Activated CD4-positive, alpha-beta memory T cell treated with anti-CD3 and anti-CD28 coated beads for 36 hours (primary cell): ENCODE measurements at places on chromosomes 3 and 15. TPM values are rescaled to one million over a fixed set of nuclear protein-coding genes. Genes with fewer than 3 reads are reported as not detected.

PRSS50 gene
- not detected for total RNA-seq

RETNLB gene
- total RNA-seq: not detected

GRCh38 chr15:90571063-90571541 lies 41.4 kb downstream of the CRTC3 start:
- peaks cover 66% of the 10 kb centered on the region for H3K4me1 ChIP-seq
- no peak for DNase-seq
- peaks cover 11% of the 10 kb centered on the region for H3K36me3 ChIP-seq
- H3K27me3 ChIP-seq: no peaks in the 10 kb centered on the region

GRCh38 chr3:69738315-69738714 lies 949 bp upstream of the MITF start:
- DNase-seq: no peak
- H3K36me3 ChIP-seq: no peaks in the 10 kb centered on the region
- peak overlapping the region; percentile 52 for H3K4me3 ChIP-seq
- no peak overlapping the region for H3K27ac ChIP-seq

GRCh38 chr3:171184372-171184771 lies 157.9 kb upstream of the SLC2A2 start:
- peaks cover 1% of the 10 kb centered on the region for H3K36me3 ChIP-seq
- peak overlapping the region; percentile 23 for H3K27ac ChIP-seq

DNA sequence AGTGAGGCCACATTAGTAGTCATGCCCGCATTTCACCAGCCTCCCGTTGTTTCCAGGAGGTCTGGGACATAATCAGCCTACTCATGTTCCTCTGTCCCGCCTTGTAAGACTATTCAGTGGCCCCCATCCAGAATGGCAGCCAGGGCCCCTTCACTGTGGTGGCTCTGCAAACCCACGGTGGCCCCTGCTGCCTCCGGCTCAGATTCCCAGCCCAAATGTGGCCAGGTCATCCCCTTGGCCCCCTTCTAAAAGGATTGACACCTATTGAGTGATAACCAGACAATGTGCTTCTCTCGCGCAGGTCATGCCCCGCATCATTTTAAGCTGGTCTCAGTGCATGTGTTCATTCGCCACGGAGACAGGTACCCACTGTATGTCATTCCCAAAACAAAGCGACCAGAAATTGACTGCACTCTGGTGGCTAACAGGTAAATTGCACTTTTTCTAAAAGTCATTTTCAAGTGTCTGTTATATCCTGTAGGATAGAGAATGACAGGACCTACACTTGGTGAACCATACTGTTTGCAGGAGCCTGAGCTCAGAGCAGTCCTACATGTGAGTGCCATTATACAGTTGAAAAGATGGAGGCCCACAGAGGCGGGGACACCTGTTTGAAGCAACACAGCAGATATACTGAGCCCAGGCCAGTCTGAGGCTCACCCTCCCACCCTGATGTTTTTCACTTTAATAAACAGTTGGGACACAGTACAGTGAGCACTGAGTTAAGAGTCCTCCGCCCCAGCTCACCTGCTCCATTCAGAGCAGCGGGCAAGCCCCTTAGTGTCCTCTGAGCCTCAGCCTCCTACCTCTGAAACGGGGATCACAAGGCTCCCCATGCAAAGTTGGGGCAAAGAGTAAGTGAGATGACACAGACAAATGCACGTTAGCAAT lies 47.7 kb downstream of the PXYLP1 start:
- H3K4me1 ChIP-seq: peaks cover 20% of the 10 kb centered on the region
- no peak for DNase-seq
- H3K27me3 ChIP-seq: no peaks in the 10 kb centered on the region
- peaks cover 5% of the 10 kb centered on the region for H3K36me3 ChIP-seq

DNA sequence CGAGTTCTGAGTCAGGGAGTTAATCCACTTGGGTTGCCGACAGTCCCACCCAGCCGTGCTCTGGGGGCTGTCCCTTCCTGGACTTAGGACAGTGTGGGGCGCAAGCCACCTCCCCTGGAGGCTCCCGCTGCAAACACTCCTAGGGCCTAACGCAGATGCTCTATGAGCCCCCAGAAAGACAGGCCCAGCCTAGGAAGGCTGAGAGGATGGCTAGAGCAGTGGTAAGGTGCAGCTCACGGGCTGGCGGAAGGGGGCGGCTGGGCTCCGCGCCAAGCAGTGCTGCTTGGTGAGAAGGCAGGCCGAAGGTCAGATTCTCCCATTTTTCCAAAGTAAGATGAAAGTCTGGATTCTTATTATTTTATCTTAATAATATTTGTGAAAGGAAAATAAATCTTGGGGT lies 84.6 kb upstream of the ALDH1L1 start:
- no peaks in the 10 kb centered on the region for H3K36me3 ChIP-seq
- H3K4me3 ChIP-seq: no peak overlapping the region
- no peaks in the 10 kb centered on the region for H3K4me1 ChIP-seq
- DNase-seq: no peak
- H3K27me3 ChIP-seq: peaks cover 27% of the 10 kb centered on the region
- H3K27ac ChIP-seq: no peak overlapping the region

DNA sequence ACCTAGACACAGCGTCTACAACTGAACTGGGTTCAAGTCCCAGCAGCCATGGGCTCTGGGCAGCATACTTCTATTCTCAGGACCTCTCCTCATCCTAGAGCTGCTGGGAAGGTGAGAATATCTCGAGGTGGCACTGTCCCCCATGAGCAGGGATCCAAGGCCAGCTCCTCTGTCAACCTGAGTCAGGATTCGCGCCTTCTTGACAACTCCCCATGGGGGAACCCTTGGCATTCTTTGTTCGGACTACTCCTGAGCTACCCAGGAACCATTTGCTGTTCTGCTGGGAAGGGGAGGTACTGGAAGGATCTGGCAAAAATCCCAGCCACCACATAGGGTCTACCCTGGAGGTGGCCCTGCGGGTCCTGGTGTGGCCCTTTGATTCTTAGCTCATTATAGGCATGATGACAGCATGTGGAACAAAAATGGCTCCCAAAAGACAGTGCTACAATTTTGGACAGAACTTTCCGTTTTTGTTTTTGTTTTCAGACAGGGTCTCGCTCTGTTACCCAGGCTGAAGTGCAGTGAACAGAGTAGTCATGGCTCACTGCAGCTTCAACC lies 22.3 kb downstream of the PLXNB1 start:
- no peak overlapping the region for H3K27ac ChIP-seq
- H3K36me3 ChIP-seq: no peaks in the 10 kb centered on the region
- H3K27me3 ChIP-seq: no peaks in the 10 kb centered on the region
- no peak overlapping the region for H3K4me3 ChIP-seq

DNA sequence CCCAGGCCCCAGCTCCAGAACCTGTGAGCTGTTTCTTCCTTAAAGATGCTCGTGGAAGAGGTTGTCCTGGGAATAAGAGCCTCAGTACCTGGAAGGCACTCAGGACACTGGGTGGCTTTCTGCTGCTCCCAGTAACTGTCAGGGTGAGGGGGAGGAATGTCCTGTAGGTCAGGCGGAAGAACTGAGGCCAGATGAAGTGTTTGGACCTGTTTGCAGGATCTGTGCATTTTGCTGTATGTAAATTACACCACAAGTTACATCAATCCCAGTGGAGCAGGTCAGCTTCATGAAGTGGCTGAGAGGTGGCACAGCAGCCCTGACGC lies 27.1 kb downstream of the HDAC11 start:
- no peak for DNase-seq
- no peak overlapping the region for H3K27ac ChIP-seq
- no peak overlapping the region for H3K4me3 ChIP-seq
- no peaks in the 10 kb centered on the region for H3K36me3 ChIP-seq
- H3K27me3 ChIP-seq: no peaks in the 10 kb centered on the region
- no peaks in the 10 kb centered on the region for H3K4me1 ChIP-seq

DNA sequence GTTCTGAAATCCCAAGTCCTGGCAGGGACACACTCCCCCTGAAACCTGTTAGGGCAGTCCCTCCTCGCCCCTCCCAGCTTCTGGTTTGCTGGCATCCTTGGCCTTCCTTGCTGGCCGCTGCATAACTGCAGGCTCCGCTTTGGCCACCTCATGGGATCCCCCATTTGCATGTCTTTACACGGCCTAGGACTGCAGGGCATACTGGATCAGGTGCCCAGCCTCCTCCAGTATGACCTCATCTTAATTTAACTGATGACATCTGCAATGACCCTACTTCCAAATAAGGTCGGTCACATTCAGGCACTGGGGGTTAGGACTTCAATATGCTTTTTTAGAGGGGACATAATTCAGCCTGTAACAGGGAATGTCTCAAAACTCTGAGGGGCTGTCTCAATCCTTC lies 173.3 kb downstream of the RAB11A start:
- no peak for DNase-seq
- no peak overlapping the region for H3K27ac ChIP-seq
- peaks cover 17% of the 10 kb centered on the region for H3K27me3 ChIP-seq

DNA sequence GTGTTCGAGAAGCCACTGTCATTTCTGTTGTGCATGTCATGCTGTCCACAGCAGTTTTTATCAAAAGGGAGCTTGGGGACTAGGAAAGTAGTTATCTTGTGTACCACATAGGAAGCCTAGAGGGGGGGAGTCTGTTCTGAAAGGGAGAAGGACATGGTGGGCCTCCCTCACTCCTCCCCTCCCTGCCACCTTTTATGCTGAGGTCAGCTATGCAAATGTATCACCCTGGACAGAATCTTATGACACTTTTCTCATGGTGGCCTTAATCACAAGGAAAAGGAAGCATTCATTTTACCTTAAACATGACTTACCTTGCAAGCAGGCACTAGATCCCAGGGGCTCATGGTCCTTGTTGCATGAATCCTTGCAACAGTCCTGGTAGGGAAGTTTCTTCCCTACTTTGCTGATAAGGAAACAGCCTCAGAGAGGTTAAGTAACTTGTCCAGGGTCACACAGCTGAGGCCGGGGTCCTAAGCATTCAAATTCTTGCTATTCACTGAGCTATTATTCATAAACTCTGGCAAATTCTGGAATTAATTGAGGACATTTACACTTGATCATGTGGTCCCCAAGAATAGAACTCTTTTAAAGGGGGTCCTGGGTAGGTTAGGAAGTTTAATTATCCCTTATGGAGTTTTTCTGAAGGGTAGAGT lies 81.1 kb upstream of the SLC6A1 start:
- DNase-seq: no peak
- H3K36me3 ChIP-seq: peaks cover 6% of the 10 kb centered on the region
- H3K4me3 ChIP-seq: no peak overlapping the region
- no peak overlapping the region for H3K27ac ChIP-seq
- H3K4me1 ChIP-seq: no peaks in the 10 kb centered on the region

DNA sequence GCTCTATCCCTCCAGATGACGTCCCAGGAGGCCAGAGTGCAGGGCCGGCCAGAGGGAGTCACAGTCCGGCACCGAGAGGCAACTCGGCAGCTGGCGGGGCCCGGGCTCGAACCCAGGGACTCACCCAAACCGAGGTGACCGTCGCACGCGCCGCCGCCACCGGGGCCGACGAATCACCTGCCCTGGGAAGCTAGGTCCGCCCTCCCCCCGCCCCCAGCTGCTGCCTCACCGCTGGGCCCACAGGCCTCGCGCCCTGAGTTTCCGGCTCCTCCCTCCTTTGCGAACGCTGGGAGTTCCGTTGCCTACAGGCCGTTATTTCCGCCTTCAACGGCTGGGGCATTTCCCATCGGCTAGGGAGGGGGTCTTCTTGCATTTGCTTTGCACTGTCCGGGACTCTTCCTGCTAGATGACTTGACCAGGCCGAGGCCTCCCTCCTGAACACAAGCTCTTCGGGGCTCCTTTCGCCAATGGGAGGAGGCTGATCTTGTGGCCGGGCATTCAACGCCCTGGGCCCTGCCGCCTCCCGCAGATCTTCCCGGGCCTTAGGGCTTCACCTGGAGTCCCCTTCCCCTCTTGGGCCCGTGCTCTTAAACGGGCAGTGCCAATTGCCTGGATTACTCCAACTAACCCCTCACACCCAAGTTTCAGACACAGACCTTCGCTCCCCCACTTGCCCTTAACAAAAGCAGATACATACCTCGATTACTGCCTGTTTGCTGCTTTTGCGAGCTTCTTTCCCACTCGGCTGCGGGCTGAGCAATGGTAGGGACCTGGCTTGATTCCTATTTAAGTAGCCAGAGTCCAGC lies at the start of gene SNUPN:
SNUPN (minus strand) TSS at position 184 of the 806 bp plus-strand sequence. CDS start 4,674 bp downstream, outside the sequence.
- H3K36me3 ChIP-seq: peaks cover 3% of the 10 kb centered on the region
- peak; percentile 97 for DNase-seq
- peaks cover 35% of the 10 kb centered on the region for H3K4me1 ChIP-seq
- no peaks in the 10 kb centered on the region for H3K27me3 ChIP-seq

GRCh38 chr3:126994661-126995245 lies 11.8 kb downstream of the PLXNA1 start:
- H3K36me3 ChIP-seq: no peaks in the 10 kb centered on the region
- no peak overlapping the region for H3K27ac ChIP-seq
- H3K4me3 ChIP-seq: no peak overlapping the region

DNA sequence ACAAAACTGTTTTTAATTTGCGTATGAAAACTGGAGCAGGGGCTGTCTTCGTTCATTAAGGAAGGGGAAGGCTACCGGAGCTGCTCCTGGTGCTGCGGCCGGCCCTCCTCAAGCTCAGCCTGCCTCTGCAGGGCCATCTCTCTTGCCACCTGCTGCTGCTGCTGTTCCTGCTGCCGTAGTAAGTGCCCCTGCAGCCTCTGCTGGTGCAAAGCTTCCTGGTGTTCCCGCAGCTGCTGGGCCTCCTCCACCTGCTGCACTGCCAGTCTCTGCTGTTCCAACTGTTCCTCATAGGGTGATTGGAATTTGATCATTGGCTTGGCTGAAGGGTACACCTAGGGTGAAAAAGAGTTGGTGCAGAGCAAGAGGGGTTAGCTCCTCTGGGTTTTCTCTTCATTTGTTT lies 66.0 kb downstream of the GOLIM4 start:
- H3K27me3 ChIP-seq: peaks cover 4% of the 10 kb centered on the region
- H3K36me3 ChIP-seq: no peaks in the 10 kb centered on the region
- DNase-seq: no peak
- no peak overlapping the region for H3K27ac ChIP-seq

- H3K4me1 ChIP-seq: no peaks in the 10 kb centered on the region
- H3K36me3 ChIP-seq: no peaks in the 10 kb centered on the region
- no peak for DNase-seq
- no peak overlapping the region for H3K27ac ChIP-seq
- H3K27me3 ChIP-seq: no peaks in the 10 kb centered on the region
- H3K4me3 ChIP-seq: no peak overlapping the region
These were observed 281.7 kb downstream of the EFHB start for GRCh38 chr3:19652336-19652735.

DNA sequence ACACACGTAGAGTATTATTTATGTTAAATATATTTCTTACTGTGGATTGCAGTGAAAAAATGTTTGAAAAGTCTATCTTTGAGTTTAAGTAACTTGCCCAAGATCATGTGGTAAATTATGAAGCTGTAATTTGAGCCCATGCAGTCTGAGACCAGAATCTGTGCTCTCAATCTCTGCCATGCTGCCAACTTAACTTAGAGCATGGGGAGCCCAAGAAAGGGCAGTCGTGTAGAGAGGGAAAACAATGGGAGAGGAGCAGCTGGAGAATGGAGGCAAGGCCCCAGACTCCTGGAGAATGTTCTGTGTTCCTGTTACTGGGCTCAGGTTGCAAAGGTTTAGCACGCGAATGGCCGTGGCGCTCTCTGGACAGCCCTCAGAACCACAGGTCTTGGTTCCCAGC lies 311.6 kb upstream of the RASGRP1 start:
- no peak overlapping the region for H3K4me3 ChIP-seq
- peaks cover 2% of the 10 kb centered on the region for H3K27me3 ChIP-seq
- H3K36me3 ChIP-seq: no peaks in the 10 kb centered on the region
- no peak for DNase-seq
- no peaks in the 10 kb centered on the region for H3K4me1 ChIP-seq
